ENCODE measurements at places on chromosomes 13 and 19.

DNA sequence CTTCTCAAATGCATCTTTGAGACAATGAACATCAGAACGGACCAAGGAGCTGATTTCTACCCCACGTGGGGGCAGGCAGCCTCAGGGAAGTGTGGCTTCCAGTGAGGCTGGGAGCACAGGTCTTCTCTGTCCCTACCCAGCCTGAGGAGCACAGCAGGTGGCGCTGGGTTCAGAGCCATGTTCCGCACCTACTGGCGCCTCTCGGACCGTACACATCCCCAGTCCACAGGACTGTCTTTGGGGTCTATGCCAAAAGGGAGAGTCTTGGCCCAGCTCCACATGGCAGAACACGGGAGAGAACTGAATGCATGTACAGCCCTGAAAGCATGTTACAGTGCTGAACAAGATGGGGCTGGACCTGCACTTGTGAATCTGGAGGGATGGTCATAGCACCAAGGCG, 22.6 kb downstream of the SUGP1 start:
- DNase-seq = no peak

GRCh38 chr13:73284081-73284874, 225.5 kb downstream of the KLF5 start:
- DNase-seq = no peak

DNA sequence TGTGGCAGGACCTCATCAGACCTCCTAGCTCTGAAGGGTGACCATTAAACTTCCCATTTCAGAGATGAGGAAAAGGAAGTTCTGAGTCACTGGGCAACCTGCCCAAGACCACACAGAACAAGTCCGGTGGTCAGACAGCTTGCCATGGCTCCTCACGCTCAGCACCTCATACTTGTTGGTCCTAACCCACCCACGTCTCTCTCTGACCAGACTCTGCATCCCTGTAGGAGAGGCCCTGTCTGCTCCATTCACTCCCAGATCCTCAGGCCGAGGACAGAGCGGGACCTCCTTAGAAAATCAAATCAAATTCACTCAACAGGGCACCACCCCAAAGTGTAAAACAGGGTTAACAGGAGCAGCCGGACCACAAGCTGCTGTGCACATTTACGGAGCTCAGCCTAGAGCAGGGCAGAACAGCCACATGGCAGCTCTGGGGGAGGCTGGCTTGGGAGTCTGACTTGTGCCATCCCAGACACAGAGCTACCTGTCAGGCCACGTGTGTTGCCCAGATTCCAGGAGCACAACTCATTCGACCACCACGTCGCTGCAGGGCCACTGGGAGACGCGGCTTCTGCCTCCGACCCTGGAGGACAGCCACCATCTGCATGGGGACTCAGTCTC, 1.7 kb downstream of the MIER2 start:
- no peak for DNase-seq

- no peak for DNase-seq
Measured at GRCh38 chr19:5345895-5346386, 5.3 kb upstream of the PTPRS start.

DNA sequence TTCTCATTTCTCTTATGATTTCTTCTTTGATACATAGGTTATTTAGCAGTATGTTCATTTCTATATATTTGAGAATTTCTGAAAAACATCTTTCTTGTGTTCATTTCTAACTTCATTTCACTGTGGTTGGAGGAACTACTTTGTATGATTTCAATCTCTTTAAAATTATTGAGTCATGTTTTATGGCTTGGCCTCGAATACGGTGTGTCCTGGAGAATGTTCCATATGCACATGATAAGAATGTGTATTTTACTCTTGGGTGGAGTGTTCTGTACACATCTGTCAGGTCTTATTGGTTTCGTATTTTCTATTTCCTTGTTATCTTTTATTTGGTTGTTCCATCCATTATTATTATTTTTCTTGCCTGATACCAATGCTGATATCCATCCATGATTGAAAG, 22.9 kb downstream of the DNM2 start:
- DNase-seq = no peak

- DNase-seq = no peak
Measured at GRCh38 chr13:24184882-24185281, 24.4 kb downstream of the SPATA13 start.

DNA sequence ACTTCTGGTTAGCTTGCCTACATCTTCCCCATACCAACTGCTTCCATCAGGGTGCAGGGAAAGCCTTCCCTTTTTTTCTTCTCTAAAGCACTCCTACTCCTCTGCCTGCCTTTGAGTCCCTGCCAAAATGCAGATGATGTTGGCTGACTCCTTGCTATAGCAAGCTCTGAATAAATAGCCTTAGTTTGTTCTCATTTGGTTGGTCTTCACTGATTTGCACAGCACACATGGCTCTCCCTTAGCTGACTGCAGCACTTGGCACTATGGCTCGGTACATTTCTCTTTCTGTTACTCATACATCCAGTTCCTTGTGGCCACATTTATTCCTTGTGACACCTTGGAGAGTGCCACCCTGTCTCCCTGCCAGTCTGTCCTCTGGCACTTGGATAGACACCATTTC, 249.8 kb downstream of the DCLK1 start:
- no peak for DNase-seq

DNA sequence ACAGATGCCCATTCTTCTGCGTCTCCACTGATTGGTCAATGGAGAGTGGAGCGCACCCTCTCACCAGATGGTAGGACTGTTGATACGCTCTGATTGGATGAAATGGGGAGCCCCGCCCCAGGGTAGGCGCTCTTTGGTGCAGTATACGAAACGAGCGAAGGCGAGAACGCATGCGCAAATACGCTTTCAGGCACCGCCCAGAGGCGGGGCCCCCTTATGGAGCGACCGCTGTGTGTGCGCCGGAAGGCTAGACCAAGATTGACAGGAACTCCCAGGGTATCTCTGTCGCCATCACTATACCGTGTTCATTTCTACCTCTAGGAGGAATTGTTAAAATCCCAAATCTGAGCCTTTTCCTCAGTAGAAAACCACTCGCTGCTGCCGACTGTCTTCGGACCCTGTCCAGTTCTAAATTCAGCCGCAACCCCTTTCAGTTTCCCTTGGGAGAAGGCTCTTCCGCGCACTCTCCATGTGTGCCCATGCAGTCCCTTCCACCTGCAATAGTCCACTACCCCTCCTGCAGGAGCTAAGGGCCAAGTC, 720 bp upstream of the HNRNPL start:
- peak; percentile 99 for DNase-seq

- DNase-seq = no peak
Measured at GRCh38 chr19:13079542-13079986, 23.1 kb downstream of the LYL1 start.

DNA sequence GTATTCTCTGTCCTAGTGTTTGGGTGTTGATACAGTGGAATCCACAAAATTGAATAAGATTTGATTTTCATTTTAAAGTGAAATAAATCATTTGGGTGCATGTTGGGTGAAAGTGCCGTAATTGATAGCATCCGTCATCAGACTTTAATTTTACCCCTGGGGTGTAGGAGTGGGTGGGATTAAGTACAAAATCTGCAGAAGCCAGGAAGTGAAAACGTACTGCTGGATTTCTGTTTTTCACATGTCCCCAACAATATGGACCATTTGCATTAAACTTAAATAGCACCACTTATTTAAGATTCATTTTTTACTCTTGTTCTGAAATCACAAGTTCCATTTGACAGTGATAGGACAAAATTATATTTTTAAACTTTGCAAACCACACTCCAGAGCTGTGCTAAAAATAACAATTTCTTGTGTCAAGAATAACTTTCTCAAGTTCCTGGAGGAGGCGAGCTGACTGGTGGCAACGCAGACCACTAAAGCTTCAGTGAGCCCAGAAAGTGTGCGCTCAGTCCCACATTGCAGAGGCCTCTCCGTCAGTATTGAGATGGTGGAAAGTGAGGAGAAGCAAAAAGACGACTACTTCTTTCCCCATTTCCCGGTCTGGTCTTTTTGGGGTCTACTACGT, 71.3 kb downstream of the ARHGEF7 start:
- DNase-seq = no peak

DNA sequence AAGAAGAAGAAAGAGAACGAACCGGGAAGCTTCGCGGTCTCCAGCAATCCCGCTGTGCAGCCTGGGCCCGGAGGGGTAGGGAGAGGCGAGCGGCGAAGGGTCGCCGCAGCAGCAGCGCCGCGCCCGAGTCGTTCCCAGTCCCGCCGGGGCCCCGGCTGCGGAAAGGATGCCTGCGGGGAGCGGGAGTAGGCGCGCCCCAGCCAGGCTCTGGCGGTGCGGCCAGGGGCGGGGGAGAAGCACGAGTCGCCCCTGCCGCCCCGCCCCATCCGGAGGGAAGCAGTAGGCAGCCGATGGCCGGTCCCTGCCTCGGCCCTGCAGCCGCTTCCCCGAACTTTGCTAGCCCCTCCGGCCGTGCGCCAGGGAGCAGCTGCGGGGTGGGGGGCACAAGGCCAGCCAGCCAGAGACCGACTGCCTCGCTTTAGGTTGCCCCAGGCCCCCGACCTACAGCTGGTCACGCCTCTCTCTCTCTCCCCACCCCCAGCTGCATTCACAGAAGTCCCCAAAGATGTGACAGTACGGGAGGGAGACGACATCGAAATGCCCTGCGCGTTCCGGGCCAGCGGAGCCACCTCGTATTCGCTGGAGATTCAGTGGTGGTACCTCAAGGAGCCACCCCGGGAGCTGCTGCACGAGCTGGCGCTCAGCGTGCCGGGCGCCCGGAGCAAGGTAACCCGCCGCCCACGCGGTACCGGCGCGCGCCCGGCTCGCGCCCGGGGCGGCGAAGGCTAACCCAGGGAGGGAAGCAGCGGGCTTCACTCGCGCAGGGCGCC, 1.1 kb downstream of the VSTM2B start:
- no peak for DNase-seq

- no peak for DNase-seq
Measured at GRCh38 chr13:51595416-51595815, 11.2 kb downstream of the WDFY2 start.

DNA sequence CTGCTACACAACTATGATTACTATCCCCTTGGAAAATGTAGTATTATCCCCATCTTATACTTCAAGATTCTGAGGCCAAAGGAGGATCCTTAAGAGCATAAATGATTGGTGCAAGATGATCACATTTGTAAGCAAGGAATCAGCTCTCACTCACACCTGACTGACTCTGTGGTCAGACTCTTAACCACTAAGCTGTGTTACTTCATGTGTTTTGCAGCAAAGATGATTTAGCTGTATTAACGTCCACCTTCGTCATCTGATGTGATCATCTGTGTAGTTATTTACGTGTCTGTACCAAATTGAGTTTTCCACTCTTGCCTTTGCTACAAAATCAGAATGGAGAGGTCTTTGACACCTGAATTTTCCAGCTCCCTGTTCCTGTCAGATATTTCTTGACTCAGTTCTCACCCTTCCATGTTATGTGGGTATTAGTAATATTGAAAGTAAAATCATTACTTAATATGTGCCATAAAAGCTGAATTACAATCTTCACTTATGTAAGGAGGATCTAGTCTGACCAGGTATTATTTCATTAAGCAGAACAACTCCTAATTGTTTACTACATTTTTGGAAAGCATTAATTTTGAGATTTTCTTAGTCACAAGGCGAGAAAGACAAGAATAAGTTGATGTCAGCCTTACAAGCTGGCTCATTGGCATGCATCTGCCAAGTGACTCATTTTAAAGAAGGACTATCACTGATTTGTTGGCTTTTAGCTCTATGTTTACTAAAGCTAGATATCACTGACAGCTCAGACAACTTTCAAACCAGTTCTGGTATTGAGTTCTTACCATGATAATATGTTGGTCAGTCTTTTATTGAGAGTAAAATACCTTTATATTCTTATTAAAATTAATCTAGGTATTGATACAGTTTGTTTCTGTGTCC, 1279.8 kb upstream of the PCDH9 start:
- DNase-seq = no peak
